ENCODE measurements at places on chromosomes 2 and 18.

DNA sequence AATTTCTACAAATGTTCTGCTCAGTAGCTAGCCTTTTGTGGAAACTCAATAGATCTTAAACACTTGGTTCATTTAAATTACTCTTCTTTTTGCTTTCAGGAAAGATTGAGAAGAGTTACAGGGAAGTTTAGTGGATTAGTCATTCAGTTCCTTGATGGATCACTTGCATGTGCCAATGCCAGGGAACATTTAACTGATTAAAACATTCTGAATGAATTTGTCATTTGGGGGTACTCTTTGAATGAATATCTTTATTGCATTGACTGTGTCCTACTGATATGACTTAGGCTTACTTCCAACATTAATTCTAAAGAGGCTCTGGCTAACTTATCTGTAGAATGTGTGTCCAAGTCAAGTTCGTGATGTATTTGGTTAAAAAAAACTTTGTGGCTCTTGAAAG is 199.8 kb downstream of the PLCL1 start:
- no peak for DNase-seq

- DNase-seq: no peak
These were observed 23.4 kb upstream of the UGP2 start for GRCh38 chr2:63818271-63818670.

DNA sequence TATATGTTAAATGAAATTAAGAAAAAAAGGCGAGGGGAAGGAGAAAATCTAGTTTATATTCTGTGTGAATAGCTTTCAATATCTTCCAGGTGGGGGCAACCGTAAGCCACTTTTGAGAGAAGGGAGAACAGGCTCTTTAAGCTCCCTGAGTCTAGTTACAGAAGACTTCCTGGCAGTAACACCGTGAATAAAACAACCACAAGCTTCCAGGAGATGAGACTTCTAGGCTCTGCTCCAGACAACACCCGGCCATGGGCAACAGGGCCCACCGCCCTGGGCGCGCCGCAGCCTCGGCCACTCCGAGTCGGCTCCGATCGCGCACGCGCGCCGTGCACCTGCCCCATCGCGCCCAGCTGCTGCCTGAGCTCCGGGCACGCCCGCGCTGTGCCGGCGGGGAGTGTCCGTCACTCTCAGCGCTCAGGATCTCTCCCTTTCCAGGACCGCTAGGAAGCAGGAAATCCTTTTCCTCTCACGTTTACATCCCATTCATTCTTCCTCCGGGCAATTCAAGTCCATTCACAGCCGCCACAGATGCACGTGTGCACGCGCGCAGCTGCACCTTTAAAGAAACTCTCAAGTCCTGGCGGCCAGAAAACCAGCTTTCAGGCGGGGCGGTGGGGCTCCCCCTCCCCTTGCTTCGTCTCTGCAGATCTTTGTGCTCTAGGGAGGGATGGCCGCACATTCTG is 19.4 kb upstream of the PAX3 start:
- DNase-seq: no peak

DNA sequence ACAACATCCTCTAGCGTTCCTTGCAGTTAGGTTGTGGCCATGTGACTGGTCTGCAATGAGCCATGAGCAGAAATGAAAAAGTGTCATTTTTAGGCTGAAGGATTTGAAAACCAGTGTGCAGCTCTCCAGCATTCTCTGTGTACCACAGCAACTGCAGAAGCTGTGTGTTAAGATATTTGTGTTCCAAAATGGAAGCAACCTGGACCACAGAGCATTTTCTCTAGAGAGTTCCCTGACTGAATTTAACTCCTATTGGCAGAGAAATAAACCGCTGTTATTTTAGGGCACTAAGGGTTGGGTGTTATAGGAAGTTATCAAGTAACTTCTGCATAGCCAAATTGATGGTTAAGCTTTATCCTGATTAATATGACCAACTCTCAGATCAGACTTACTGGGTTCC is 257.2 kb upstream of the THUMPD2 start:
- DNase-seq: no peak

DNA sequence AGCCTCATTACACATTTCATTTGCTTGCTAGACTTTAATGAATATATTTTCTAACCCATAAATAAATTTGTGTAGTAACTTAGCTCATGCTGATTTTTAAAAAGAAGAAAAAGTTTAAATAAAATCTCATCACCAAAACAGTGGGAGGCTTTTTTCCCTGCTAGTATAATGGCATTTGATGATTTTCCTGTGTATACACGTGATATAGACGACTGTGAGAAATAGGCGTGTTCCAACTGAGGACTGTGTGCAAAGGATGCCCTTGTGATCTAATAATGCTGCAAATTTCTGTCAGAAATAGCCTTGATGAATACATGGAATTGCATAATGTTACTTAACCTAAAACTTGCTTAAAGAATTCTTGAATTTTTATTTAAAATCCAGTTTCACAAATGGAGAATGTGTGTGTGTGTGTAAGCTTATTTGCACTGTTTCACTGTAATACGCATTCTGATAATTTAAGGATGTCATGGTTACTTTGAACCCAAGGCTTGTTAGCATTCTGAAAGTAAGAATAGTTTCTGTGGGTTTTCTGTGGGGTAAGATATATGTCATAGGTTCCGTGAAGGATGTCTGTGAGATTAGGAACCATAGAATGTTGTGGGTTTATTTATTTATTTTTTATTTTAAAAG is 178.0 kb downstream of the DLGAP1 start:
- no peak for DNase-seq

GRCh38 chr2:98487806-98488189 is 43.1 kb downstream of the INPP4A start:
- no peak for DNase-seq

- DNase-seq: no peak
These were observed 217.9 kb upstream of the RND3 start for GRCh38 chr2:150705357-150705756.

- DNase-seq: no peak
These were observed 133.4 kb downstream of the NDUFA10 start for GRCh38 chr2:239891698-239892097.

- DNase-seq: no peak
These were observed 65.4 kb upstream of the ACAA2 start for GRCh38 chr18:49878567-49879270.

DNA sequence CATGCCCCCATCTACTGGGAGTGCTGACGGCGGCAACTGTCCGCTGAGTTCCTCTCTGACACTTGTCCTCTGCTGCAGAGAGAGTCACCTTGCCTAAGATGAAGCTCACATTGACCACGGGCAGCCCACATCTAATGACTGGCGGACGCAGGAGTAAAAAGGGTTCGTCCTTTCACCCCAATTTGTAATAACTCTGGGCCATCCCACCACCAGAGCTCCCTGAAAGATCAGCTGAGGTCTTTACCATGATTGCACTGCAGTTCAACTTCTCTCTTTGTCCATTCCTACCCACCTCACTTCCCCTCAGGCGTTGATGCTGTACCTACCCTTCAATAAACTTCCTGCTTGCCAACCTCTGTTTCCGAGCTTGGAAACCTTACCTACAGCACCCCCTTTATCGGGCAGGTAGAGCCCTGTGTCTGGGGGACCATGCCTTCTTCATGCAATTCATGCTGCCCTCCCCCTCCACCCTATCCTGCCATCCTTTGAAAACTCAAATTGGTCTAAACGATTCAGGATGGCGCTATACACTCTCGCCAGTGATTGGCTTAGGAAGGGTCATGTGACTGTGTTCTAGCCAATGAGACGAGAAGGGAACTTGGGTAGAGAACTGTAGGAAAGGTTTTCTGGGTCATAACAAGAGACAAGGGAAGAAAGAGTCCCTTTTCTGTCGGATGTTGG is 10.3 kb upstream of the B3GNT2 start:
- DNase-seq: no peak

GRCh38 chr18:11802586-11802985 is 48.6 kb upstream of the CHMP1B start:
- DNase-seq: no peak

DNA sequence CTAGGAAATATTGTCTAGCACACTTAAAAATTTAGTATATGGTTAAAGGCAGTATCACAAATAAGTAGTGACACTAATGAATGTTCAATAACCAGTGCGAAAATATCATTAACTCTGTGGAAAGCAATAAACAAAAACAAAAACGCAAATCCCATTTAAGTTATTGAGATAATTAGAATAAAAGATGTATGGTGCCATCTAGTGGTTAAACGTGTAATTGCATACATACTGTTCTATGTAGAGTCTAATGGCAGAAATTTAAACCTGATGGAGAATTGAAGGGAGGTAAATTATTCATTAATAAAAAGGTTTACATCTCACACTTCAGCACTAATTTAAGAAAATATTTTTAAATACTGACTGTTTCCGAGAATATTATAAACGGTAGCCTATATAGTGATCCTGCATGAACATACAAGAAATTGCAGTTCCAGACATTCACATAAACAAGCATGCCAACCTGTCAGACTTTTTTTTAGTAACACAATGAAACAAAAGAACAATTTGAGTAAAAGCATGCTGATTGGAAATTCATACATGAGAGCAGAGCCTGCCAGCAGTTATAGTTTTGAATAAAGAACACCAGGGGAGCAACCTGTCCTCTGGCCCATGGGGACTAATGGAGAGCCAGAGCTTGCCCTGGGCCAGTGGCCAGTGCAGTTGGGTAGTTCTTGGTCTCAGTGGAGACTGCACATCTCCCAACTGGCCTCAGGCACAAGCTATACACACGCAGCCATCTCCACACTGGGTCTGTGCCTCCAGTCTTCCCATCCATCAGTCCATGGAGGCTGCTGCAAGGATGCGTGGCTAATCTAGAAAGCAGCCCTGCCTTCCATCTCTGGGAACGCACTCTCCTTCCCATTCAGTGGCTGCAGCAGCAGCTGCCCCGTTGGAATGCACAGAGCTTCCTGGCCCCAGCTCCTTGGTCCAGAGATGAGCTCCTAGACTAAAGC is 28.0 kb downstream of the GCG start:
- DNase-seq: no peak

- DNase-seq: no peak
These were observed 451.4 kb downstream of the TNS1 start for GRCh38 chr2:217551252-217551899.

DNA sequence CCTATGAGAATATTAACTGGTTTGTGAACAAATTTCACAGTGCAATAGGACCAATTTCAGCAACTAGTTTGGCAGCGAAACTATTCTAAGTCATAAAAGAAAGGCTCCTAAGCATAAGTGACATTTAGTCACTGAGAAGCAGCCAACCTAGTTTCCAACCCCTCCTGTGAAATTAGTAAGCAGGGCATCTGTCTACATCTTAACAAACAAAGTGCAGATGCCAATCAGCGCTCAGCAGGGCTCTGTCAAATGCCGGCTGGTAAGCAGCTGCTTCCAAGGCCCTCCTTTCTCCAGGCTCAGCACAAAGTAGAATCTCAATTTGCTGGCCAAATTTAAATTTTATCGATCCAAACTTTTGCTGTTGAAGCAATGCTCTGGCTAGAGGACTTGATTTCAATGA is 124.7 kb downstream of the ICOS start:
- no peak for DNase-seq

GRCh38 chr2:147715807-147716206 is 129.0 kb upstream of the ACVR2A start:
- no peak for DNase-seq

- no peak for DNase-seq
These were observed 32.9 kb upstream of the PPM1B start for GRCh38 chr2:44135771-44136170.

GRCh38 chr2:188291617-188292347 is at the start of gene GULP1:
GULP1 (plus strand) TSS chr2:188291874; CDS start chr2:188477703, 185,829 bp downstream.
- peak; percentile 60 for DNase-seq

DNA sequence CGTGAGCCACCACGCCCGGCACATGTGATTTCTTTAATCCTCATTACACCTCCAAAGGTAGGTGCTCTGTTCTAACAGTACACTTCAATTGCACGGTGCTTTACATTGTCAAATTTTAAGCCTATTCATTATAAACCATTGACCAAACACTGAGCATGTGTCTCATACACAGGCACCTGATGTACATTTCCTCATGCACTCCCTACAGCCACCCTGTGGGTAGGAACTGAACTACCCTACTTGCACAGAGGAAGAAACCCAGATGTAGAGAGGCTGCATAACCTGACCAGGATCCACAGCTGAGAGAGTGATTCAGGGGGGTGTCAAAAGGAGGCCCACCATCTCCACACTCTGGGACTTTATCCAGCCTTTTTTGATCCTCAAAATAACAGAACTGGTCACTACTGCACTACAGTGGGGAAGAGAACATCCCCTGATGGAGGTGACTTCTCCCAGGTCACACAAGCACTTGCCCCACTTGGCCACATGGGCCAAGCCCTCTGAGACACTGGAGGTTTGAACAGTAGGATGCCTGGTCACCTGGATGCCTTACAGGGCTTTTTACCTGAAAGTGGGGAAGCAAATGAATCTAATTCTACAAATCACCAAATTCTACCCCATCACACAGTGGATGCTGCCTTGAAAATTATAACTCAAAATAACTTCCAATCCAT is 6.9 kb upstream of the DPYSL5 start:
- DNase-seq: no peak

GRCh38 chr2:222708274-222708710 is 36.8 kb downstream of the MOGAT1 start:
- peak; percentile 56 for DNase-seq

- DNase-seq: no peak
These were observed at the start of gene CNGA3 for GRCh38 chr2:98346311-98347236. CNGA3 (plus strand) TSS chr2:98346456; CDS start chr2:98369976, 23,520 bp downstream.

DNA sequence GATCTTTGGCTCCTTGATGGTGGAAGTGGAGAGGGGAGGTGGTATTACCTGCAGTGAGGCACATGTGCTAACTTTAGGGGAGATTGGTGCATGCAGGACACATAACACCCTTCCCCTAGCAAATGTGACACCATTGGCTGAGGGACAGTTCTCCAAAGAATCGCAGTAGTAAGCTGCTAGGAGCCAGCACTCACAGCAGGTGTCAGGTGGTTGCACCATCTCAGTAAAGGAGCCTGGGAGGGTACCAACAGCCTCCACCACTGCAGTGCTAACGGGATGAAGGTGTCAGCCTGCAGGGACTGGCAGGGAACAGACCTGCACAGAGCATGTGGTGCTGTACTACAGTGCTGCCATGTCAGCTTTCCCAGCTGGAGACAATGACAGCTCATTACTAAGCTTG is 127.3 kb upstream of the PIEZO2 start:
- no peak for DNase-seq

DNA sequence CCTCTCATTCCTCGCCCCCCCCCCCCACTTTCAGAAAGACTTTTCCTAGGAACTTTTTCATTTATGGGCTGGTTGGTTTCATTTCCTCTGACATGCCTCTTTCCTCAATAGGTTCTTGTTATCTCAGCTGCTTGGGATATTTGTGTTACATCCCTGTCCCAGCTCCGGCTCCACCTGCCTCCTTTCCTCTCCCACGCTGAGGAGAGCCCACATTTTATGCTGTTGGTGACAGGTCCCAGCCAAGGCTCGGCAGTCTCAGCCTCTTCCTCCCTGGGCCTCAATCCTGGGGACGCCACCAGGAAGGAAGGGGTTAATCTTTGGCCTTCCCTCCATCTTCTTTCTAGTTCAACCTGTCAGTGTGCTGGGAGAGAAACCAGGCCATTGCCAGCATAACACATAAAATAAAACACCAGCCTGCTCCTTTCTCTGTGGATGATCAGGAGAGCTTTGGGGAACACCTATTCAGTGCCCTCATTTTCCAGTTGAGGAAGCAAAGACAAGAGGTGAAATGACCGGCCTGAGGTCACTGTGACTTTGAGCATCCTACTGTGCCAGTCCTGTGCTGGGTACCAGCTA is 216.9 kb upstream of the TNP1 start:
- DNase-seq: no peak

Data from C1 segment of cervical spinal cord (tissue), 14 donors.